K562 (cell line): ENCODE measurements at places on chromosomes 1 and 21.

- DNase-seq = peak; percentile 64
Measured at GRCh38 chr1:64864018-64864940, 102.1 kb downstream of the JAK1 start.

GRCh38 chr1:181159451-181160140 lies 71.1 kb downstream of the IER5 start:
- DNase-seq = no peak

DNA sequence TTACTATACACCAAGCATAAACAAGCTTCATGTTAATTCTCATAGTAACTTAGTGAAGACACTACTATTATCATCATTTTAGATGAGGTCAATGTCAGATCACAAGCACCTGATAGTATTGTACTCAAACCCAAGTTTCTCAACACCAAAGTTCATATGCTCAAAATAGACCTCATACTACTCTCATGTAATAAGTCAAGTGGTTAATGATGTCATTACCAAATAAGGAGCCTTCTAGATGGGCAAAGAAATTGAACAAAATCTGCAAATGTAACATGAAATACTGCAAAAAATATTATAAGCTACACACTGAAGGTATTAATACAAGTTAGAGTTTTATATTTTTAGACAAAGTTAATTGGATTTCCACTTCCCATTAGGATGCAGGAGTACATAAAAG lies 144.0 kb upstream of the CHRM3 start:
- DNase-seq = no peak

DNA sequence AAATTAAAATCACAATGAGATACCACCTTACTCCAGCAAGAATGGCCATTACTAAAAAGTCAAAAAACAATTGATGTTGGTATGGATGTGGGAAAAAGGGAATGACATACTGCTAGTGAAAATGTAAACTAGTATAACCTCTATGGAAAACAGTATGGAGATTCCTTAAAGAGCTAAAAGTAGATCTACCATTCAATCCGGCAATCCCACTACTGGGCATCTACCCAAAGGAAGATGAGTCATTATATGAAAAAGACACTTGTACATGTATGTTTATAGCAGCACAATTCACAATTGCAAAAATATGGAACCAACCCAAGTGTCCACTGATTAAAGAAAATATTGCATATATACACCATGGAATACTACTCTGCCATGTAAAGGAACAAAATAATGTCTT lies 37.2 kb downstream of the SUSD4 start:
- no peak for DNase-seq

DNA sequence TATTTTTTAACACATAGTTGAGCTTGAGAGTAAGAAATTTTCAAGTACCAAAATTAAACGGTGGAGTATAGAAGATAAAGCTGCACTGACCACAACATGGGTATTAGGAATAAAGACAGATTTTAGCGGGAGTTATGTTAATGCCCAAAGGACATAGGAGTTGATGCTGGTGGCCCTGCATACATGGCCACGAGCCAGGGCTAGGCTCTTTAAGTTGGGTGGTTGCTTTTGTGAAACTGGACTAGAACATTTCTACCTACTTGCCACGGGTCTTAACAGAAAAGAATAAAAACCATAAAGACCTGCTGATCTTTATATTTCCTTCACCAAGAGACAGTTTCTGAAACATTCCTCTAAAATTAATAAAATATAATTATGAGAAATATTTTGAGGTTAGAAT lies 14.9 kb downstream of the EDEM3 start:
- DNase-seq = no peak

GRCh38 chr1:98003442-98003841 lies 82.6 kb upstream of the DPYD start:
- DNase-seq = no peak

DNA sequence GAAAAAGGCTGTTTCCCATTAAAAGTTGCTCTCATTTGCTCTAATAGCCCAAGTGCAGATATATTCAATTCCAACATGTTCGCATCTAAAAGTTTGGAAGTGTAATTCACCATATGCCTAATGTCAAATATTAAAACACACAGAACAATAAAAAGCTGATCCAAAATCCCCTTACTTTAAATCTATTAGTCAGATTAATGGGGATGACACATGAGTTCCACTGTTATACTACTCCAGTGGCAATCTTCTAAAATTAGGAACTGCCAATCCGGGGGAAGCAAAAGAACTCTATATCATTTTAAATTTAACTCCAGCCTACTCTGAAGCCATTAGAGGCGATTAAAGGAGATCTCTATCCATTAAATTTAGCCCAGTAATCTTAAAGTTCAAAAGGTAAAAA lies 317.1 kb downstream of the NTNG1 start:
- no peak for DNase-seq
